ENCODE measurements at places on chromosomes 1 and 21.

GRCh38 chr1:114235960-114236359 lies 82.3 kb upstream of the SYT6 start:
- H3K4me3 ChIP-seq: no peak overlapping the region
- H3K27me3 ChIP-seq: peaks cover 2% of the 10 kb centered on the region
- DNase-seq: no peak

DNA sequence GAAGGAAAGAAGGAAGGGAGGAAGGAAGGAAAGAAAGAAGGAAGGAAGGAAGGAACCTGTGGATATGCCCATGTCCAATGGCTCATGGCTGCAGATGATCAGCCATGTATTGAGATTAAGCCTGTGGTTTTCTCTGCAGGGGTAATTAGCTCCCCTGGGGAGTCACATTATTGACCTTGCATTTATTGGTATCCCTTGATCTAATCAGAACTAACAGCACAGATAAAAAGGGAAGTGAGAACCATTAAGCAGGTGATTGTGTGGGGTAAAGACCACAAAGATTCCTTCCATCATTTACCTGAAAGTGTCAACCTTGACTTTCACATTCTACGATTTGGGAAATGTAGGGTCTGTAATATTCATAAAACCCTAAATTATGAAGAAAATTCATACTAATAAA lies 390.7 kb downstream of the BRINP2 start:
- H3K4me3 ChIP-seq: no peak overlapping the region
- H3K27me3 ChIP-seq: no peaks in the 10 kb centered on the region
- H3K4me1 ChIP-seq: no peaks in the 10 kb centered on the region
- no peak overlapping the region for H3K27ac ChIP-seq
- no peaks in the 10 kb centered on the region for H3K36me3 ChIP-seq

DNA sequence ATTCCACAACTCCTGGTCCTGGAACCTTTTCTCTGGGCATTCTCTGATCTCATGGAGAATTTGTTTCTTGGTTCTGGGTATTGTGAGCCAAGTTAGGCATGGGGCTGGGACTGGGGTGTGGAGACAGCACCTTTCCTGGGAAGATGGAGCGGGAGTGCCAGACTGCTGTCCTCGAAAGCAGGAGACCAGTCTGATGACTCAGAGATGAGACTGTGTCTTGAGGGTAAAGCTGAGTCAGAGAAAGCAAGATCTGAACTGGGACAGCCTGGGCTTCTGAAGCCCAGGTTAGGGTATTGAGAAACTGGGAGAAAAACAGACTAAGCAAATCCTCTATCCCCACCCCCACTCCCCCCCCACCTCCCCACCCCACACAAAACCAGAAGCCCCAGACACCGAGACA lies 2.2 kb upstream of the KANK4 start:
- no peak overlapping the region for H3K4me3 ChIP-seq
- H3K36me3 ChIP-seq: no peaks in the 10 kb centered on the region
- H3K27ac ChIP-seq: no peak overlapping the region
- H3K27me3 ChIP-seq: peaks cover 41% of the 10 kb centered on the region
- no peak for DNase-seq
- H3K4me1 ChIP-seq: no peaks in the 10 kb centered on the region

DNA sequence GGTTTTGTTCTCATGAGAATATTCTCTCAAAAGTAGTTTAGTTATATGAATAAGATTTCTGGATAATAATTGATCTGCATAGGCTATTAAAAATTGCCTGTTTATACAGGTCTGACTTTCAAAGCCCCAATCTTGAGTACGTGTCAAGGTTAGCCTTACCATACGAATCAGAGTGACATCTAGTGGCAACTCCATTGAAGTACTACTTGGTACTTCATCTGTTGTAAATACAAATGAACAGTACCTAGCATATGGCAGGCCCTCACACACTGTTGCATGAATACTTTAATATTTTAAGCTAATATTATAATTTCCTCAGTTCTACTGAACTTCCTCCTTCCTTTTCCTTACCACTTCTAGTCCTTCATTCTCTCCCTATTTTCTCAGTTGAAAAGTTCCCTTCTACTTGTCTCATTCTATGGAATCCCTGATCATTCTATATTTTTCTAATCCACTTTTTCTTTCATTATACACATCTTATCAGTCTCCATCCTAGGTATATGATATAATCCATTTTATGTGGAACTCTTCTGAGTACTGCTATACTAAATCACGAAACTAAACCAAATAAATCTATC lies 101.2 kb downstream of the AKT3 start:
- H3K4me1 ChIP-seq: no peaks in the 10 kb centered on the region
- H3K4me3 ChIP-seq: no peak overlapping the region
- no peaks in the 10 kb centered on the region for H3K27me3 ChIP-seq
- peak; percentile 50 for DNase-seq

DNA sequence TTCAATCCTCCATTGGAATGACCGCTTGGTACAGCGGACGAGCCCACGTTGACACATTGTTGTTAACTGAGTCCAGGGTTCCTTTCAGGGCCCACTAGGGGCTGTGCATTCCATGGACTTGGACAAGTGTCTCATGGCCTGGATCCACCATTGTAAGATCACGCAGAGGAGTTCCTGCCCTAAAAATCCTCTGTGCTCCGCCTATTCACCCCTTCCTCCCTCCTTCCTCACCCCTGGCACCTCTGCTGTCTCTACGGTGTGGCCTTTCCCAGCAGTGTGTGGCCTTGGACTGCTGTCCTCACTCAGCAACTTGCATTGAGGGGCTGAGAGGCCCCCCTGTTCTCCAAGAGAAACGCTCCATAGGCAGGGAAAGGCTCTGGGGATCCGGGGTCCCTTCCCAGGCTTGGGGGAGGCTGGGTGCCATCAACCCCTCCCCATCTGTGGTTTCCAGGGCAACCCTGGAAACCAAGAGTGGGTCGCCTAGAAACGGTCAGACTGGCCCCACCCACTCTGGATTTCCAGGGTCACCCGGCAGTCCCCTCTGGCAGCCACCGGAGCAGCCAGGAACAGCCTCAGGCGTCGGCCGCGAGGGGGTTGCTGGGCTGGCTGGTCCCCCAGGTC lies 50.9 kb downstream of the MEGF6 start:
- no peaks in the 10 kb centered on the region for H3K27me3 ChIP-seq
- DNase-seq: no peak
- H3K4me3 ChIP-seq: no peak overlapping the region
- H3K4me1 ChIP-seq: no peaks in the 10 kb centered on the region
- H3K36me3 ChIP-seq: no peaks in the 10 kb centered on the region
- no peak overlapping the region for H3K27ac ChIP-seq

DNA sequence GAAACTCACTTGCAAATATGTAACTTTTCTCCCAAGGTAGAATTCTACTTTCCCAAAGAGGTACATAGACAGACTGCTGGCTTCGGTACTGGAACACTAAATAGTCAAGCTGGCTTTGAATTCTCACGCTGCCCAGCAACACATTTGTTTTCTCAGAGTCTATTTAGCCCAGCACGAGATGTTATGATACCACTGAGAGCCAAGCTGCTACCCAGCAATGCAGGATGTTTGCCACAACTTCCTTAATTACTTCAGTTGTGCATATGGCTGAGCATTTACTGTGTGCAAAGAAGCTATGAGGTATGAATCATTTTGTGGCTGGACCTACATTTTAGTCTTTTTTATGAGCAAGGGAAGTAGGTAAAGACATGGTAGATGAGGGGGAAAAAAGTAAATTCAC lies 793.2 kb downstream of the PLA2G4A start:
- no peaks in the 10 kb centered on the region for H3K27me3 ChIP-seq
- H3K4me1 ChIP-seq: no peaks in the 10 kb centered on the region
- no peaks in the 10 kb centered on the region for H3K36me3 ChIP-seq
- no peak overlapping the region for H3K4me3 ChIP-seq
- no peak overlapping the region for H3K27ac ChIP-seq

- DNase-seq: no peak
- H3K27me3 ChIP-seq: no peaks in the 10 kb centered on the region
- peaks cover 38% of the 10 kb centered on the region for H3K4me1 ChIP-seq
- H3K27ac ChIP-seq: peak overlapping the region; percentile 92
These were observed 1.4 kb upstream of the ARF1 start for GRCh38 chr1:228081144-228081543.

DNA sequence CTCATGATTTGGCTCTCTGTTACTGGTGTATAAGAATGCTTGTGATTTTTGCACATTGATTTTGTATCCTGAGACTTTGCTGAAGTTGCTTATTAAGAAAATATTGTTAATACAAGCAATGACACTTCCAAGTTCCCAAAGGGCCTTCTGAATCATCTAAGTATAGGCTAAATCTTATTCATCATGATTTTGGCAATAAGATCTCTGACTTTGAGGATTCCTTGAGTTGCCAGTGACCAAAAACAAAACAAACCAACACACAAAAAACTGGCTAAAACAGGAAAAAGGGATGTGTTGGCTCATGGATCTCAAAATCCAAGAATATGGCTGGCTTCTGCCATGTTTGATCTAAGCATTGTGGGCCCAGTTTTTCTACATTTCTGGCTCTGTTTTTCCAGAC lies 163.4 kb downstream of the HHIPL2 start:
- H3K27ac ChIP-seq: no peak overlapping the region
- H3K4me1 ChIP-seq: no peaks in the 10 kb centered on the region
- no peaks in the 10 kb centered on the region for H3K27me3 ChIP-seq
- no peaks in the 10 kb centered on the region for H3K36me3 ChIP-seq

DNA sequence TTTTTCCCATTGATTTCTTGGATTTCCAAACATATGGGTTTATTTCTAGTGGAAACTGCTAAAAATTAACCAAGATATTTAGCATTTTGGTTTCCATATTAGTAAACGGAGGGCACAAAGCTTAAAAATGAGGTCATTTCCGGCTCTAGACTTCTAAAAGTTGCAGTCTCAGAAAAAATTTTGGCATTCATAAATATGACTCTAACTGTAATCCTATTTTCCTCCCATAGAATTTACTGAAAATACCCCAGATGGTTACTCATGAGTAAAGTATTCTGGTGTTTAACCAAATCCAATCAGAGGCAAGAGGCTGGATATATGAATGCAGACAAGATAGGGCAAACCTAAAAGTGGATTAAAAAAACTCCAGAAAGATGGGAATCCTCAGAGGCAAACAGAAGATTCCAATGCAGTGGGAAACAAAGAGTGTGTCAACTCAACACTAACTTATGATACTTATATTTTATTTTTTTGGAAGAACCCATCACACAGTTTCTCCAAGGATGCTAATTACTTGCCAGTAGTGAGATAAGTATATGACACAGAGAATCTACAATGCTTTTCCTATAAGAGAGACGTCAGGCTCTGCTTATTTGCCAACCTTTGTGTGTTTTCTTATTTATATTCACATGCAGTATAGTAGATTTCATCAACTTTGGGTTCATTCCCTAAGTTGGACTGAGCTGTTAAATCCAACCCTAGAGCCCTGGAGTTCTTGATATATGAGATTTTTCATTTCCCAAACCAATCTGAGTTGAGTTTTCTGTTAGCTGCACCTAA lies 90.1 kb upstream of the BCL10 start:
- DNase-seq: no peak
- no peaks in the 10 kb centered on the region for H3K4me1 ChIP-seq
- no peaks in the 10 kb centered on the region for H3K36me3 ChIP-seq
- no peak overlapping the region for H3K27ac ChIP-seq

DNA sequence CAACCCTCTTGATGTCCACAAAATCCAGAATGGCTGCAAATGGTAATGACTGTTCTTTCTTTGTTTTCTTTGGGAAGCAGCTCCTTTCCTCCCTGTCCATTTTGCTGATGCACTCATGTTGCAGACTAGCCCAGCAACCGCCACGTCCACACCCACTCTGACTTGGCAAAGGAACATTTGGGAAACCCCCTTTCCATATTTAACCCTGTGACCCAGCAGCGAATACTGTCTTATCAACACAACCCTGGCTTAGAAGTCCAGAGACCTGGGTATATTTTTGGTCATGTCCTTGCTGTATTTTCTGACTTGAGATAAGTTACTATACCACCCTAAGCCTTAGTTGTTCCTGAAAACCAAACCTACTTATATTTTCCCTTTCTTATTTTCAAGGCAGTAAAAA lies 18.1 kb upstream of the SHE start:
- H3K27ac ChIP-seq: no peak overlapping the region
- no peak for DNase-seq
- H3K4me1 ChIP-seq: no peaks in the 10 kb centered on the region
- peaks cover 36% of the 10 kb centered on the region for H3K27me3 ChIP-seq
- H3K4me3 ChIP-seq: no peak overlapping the region

- no peak for DNase-seq
- H3K4me3 ChIP-seq: no peak overlapping the region
- no peaks in the 10 kb centered on the region for H3K36me3 ChIP-seq
- peaks cover 5% of the 10 kb centered on the region for H3K27me3 ChIP-seq
- H3K4me1 ChIP-seq: no peaks in the 10 kb centered on the region
These were observed 205.2 kb downstream of the HS2ST1 start for GRCh38 chr1:87119541-87120140.

- no peak overlapping the region for H3K4me3 ChIP-seq
- H3K4me1 ChIP-seq: no peaks in the 10 kb centered on the region
These were observed 49.8 kb upstream of the IFNLR1 start for GRCh38 chr1:24236789-24237371.

- no peak overlapping the region for H3K27ac ChIP-seq
- H3K4me3 ChIP-seq: no peak overlapping the region
- H3K27me3 ChIP-seq: peaks cover 5% of the 10 kb centered on the region
- no peak for DNase-seq
- H3K36me3 ChIP-seq: no peaks in the 10 kb centered on the region
These were observed 35.4 kb upstream of the ARF1 start for GRCh38 chr1:228047183-228047466.

DNA sequence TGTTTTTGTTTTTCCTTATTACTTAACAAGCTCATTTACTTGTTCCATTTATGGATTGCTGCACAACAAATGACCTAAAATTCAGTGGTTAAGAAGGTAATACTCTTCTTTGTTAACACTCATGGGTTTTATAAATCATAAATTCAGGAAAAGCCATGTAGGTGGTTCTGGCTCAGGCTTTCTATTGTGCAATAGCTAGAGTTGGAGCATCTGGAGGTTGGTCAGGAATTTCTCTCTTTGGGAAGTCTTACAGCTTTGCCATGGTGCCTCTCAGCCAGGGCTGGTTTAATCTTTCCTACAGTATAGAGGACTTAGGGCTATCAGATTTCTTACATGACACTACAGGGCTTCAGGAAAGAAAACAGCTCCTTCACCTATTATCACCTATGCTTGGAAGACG lies 1677.1 kb downstream of the KCNT2 start:
- no peaks in the 10 kb centered on the region for H3K4me1 ChIP-seq
- H3K4me3 ChIP-seq: no peak overlapping the region
- no peaks in the 10 kb centered on the region for H3K36me3 ChIP-seq
- DNase-seq: no peak
- H3K27ac ChIP-seq: no peak overlapping the region
- H3K27me3 ChIP-seq: no peaks in the 10 kb centered on the region

GRCh38 chr1:156293895-156294294 lies 1.6 kb downstream of the GLMP start:
- no peak overlapping the region for H3K27ac ChIP-seq
- no peak overlapping the region for H3K4me3 ChIP-seq
- DNase-seq: no peak
- no peaks in the 10 kb centered on the region for H3K27me3 ChIP-seq
- H3K36me3 ChIP-seq: peaks cover 8% of the 10 kb centered on the region

- H3K36me3 ChIP-seq: no peaks in the 10 kb centered on the region
- DNase-seq: no peak
- H3K4me1 ChIP-seq: no peaks in the 10 kb centered on the region
- no peak overlapping the region for H3K4me3 ChIP-seq
These were observed 26.8 kb upstream of the RASAL2 start for GRCh38 chr1:178066908-178067614.
